Stimulated activated CD4-positive, alpha-beta T cell treated with anti-CD3 and anti-CD28 coated beads, Interleukin-4, amount 100 ng/mL, for 48 hours (primary cell): ENCODE measurements at places on chromosomes 12 and 14.

DNA sequence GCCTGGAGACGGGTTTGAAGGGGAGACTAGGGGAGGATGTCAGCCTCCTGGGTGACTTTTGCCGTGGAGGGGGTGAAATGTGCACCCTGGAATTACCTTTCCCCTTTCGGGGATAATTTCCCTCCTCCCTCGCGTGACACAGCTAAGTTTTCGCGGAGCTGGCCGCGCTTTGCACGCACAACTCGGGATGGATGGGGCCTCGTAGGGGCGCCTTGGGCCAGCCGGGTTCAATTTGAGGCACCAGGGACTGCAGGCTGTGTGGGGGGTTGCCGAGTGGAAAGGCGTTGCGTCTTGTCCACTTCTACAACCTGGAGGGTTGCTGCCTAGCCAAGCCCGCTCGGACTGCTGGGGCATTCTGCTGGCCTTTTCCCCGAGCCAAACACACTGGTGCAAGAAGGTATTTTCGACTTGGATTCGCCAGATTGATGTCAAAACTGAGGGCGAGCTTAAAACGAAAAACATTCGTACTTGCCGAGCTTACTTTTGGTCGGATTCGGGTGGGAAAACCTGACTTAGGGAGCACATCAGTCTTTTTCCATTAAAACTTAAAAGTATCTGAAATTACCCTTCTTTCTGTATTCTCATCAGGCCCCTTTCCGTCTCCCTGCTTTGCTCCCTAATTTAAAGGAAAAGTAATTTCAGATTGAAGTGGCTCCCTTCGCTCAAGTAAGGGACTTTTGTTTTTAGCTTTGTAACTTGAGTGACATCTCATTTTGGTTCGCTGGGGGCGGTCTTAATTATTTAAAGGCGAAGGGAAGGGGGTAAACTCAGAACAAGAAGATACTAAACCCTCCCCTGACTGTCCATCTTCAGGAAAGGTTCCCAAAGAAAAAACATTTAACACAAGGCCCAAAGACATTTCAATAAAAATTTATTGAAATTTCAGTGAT lies 14.3 kb downstream of the TBX3 start:
- DNase-seq = no peak

DNA sequence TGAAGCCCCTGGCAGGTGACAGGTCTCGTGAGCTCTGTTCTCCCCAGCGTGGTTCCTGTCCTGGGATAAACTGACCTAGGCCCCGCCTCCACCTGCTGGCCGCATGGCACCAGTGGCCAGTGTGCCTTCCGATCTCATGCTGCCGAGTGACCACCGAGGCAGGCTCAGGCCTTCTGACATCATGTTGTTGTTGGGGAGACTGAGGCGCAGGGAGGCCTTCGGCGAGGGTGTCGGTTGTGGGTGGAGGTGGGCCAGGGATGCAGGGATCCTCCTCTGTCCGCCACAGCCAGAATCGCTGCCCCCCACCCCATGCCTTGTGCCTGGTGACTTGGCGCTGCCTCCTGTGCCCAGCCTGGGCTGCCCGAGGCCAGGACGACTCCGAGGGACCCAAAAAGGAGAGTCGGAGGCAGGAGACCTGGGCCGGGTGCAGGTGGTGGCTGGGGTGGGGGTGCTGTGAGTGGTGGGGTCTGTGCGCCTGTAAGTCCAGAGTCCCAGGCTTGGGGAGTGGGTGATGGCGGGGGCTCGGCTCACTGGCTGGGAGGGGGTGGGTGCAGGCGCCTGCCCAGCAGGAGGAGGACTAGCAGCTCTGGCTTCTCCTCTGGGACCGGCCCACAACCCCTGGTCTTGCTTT lies 24.3 kb downstream of the ASPG start:
- no peak for DNase-seq

DNA sequence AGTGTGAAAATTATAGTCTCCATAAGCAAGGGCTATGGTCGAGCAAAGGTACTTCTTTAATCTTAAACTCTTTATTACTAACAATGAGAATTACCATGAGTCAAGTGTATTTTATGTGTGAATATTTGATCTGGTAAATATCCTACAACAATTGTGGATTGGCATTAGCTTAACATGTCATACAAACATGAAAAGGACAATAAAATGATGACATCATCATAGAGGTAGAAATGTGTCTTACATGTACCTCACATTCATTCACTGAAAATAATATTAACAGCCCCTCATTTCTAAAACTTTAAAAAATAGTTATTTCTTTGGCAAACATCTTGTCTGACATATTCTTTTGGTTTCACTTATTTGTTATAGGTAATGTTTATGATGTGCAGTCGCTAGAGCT lies 355.0 kb downstream of the NAV3 start:
- DNase-seq = no peak

DNA sequence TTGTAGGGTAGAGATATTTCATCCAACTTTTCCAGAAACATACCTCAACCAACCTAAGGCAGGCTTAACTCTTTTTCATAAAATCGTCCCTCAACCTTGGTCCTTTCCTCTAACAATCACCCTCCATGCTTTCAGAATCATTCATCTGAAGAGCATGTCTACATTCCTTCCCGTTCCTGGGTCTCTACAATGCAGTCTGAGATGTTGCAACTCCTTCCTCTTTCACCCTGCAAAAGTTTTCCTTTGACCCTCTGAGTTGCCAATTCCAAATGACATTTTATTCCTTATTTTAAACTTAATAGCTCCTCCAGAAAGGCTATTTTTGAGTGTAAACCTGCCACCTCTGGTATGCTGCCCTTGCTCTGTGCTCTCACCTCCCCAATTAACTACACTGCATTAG lies 16.7 kb downstream of the SLC7A7 start:
- DNase-seq = no peak

- no peak for DNase-seq
These were observed 3.1 kb upstream of the GYS2 start for GRCh38 chr12:21607701-21608100.

DNA sequence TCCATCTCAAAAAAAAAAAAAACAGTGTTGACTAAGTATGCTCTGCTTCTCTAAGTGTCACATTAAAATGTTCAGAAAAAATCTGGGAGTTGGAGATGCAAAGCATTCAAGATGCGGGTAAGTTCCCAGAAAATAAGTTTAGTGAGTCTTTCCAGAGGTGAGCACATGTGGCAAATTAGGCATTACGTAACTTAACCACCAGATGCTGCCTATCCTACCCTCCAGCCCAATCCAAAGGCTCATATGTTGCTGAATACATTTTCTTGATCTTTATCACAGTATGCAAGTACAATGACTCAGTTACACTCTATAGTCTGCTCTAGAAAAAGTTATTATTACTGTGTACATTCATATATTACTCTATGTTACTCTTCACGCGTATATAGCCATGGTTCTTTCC lies 3.6 kb downstream of the SLC2A14 start:
- no peak for DNase-seq

GRCh38 chr12:129779989-129780388 lies 123.8 kb downstream of the TMEM132D start:
- no peak for DNase-seq
